ENCODE measurements at places on chromosomes 6 and 20. TPM values are rescaled to one million over a fixed set of nuclear protein-coding genes. Genes with fewer than 3 reads are reported as not detected.

Gene AVP
- not detected for total RNA-seq

Gene LRFN2
- not detected for total RNA-seq

Gene TAF11
- total RNA-seq = 17.2 TPM

Gene EYA4
- total RNA-seq = 2.0 TPM

Gene DST
- 211 TPM for total RNA-seq

Gene SLC52A3
- total RNA-seq = not detected

Gene OR12D3
- total RNA-seq = not detected

Gene TTPAL
- 19.0 TPM for total RNA-seq

Gene MUC22
- total RNA-seq = not detected

Gene GCLC
- total RNA-seq = 10.2 TPM
